ENCODE measurements at places on chromosomes 11 and 22.

GRCh38 chr22:27108425-27109114 lies 451.2 kb downstream of the MIAT start:
- DNase-seq = no peak

DNA sequence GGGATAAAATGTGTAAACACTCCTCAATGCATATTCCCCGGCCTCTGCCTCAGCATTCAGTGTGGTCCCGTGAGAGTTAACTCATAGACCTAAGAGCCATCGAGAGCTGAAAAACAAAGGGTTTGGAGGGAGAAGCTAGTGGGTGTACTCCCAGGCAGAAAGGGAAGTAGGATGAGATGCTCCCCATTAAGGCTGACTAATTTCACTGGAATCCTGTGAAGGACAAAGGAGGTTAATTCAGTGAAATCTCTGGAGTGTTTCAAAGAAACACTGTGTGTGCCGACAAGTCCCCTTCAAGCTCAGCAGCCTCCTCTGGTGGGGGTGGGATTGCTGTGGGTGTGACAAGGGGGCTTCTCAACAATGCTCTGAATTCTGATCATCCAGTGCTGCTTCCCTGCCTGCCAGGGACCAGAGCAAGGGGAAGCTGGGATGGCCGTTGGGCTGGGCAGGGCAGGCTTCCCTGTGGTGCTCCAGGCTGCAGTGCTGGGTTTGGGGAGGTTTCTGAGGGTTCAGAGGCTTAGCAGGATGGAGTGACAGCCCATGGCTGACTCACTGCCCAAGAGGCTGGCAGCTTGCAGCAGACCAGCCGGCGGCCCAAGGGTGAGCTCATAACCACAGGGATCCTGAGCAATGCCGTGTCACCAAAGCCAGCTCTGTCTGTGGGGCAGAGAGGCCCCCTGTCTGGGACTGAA lies 61.4 kb upstream of the BMAL1 start:
- no peak for DNase-seq

DNA sequence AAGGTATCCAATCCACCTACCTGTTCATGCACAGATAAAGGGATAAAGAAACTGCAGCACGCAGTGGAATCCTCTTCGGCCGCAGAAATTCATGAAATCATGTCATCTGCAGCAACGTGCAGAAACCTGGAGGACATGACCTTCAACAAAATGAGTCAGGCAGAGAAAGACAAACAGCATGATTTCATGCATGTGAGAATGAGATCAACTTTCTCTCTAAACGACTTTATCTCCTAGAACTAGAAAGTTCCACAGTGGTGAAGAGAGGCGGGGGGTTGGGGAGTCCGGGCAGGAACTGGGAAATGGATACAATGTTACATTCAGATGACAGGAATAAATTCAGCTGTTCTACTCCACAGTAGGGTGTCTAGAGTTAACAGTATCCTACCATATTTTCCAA lies 9.9 kb downstream of the RGL4 start:
- no peak for DNase-seq

- no peak for DNase-seq
Measured at GRCh38 chr22:30453731-30454510, 17.9 kb downstream of the SEC14L3 start.

GRCh38 chr11:111691741-111692140 lies 74.4 kb downstream of the PPP2R1B start:
- DNase-seq = no peak

GRCh38 chr11:65298655-65299179 lies 15.9 kb upstream of the CDC42EP2 start:
- no peak for DNase-seq

- DNase-seq = no peak
Measured at GRCh38 chr11:126186708-126187529, 24.5 kb downstream of the RPUSD4 start.

GRCh38 chr22:46797355-46797754 lies 34.9 kb downstream of the TBC1D22A start:
- no peak for DNase-seq

DNA sequence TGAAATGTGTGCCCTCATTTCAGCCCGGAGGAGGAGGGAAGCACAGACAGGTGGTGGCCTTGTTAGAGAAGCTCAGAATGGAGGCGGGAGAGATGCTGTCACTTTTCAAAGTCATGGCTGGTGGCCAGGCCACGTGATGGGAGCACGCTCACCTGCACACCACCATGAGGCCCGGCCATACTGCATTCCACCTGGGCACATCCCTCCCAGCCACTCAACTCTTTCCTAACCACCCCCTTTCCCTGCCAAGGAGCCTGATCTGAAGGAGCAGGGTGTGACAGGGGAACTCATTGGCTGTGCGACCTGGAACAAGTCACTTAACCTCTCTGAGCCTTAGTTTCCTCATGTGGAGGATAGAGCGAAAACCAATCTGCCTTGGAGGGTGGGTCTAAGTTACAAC lies 364.5 kb downstream of the CTTN start:
- no peak for DNase-seq

DNA sequence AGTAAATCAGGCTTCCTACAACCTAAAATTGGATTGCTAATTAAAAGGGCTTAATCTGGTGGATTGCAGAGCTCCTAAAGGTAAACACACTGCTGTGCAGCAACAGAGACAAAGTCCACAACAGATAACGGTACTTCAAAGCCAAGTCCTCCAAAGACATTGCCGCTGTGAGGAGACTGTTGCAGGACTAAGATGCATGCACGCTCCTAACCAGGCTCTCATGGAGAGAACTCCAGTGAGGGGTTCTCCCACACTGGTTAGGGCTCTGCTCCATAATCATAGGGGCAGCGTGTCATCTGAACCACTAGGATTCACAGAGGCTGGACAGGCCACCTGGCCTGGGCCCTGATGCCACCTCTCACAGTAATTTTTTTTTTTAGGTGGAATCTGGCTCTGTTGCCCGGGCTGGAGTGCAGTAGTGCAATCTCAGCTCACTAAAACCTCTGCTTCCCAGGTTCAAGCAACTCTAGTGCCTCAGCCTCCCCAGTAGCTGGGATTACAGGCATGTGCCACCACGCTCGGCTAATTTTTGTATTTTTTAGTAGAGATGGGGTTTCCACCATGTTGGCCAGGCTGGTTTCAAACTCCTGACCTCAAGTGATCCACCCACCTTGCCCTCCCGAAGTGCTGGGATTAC lies 56.9 kb upstream of the ARFGAP3 start:
- no peak for DNase-seq

GRCh38 chr22:42459287-42460063 lies 27.3 kb upstream of the NFAM1 start:
- no peak for DNase-seq

DNA sequence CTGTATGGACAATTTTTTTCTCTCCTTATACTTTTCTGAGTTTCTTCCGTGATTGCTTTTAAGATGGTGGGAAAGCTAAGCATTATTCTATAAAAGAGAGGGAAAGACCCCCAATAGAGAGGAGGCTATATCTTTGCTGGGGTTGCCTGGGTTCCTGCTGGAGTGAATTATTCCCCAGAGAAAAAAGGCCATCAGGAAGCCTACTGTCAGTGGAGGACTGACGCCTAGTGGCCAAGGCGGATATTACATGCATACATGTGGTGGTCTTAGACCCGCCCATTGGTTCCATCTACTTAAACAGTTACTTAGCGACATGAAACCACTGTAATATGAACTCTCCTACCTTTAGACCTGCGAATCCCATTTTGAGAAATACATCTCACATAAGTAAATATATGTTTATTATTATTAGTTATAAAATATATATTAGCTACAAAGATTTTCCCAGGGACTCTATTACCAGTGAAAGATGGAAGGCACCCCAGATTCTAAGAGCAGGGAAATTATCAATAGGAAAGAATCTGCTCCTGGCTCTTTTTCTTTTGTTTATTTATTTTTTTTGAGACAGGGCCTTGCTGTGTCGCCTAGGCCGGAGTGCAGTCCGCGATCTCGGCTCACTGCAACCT lies 15.7 kb upstream of the PGA3 start:
- peak; percentile 62 for DNase-seq

DNA sequence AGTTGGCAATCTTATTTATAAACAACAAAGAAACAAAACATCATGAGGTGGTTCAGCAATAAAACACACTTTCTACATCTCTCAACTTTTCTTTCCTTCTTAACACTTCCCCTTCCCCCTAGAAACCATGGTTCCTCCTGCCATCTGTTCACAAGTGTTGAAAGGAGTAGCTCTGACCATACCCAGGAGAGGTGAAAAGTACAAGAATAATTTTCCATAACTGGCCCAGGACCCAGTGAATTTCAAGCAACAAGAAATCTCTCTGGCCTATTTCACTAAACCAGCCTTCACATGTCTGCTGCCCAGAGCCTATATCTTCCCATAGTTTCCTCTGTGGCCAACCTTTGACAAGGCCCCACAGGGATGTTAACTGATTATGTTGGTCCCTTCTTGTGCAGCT lies 98.2 kb upstream of the CEP126 start:
- DNase-seq = no peak

- DNase-seq = no peak
Measured at GRCh38 chr22:46436595-46437175, 100.7 kb downstream of the CELSR1 start.

DNA sequence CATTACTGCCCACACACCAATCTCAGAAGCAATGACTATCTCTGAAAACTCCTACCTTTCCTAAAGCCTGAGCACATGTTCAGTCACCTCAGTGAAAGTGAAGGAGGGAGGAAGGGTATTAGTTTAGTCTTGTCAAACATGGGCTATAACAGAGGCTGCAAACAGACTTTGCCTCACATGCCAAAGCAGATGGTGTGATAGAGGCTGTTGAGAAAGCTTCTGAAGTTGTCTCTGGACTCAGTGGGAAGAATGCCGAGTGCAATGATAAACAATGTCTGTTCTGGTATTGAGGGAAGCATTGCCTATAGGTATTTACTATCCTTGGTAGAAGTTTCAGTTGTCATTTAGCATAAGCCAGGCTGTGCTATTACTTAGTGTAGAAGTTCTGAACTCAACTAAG lies 314.5 kb upstream of the CCDC90B start:
- DNase-seq = no peak

DNA sequence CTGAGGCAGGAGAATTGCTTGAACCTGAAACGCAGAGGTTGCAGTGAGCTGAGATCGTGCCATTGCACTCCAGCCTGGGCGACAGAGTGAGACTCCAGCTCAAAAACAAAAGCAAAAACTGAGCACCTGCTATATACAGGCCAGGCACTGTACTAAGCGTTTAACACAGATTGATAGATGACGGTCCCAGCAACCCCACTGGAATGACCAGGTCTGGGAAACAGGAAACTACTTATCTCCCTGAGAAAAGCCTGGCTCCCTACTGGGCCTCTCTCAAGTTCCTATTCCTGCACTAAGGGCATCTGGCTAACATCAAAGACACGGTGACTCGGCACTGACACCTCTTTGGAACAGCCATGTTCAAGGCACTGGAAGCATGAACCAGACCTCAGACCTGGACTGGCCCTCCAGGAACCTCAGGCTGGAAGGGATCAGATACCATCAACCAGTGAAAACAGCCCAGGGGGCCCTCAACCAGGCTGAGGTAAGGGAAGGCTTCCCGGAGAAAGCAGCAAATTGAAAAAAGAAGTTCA lies 16.6 kb downstream of the ARAP1 start:
- no peak for DNase-seq
